ENCODE measurements at places on chromosomes 1 and 21.

- no peak for DNase-seq
These were observed 84.8 kb downstream of the KCNJ15 start for GRCh38 chr21:38341546-38342012.

- DNase-seq: no peak
These were observed 171.7 kb downstream of the BACH1 start for GRCh38 chr21:29470397-29470796.

GRCh38 chr1:9718006-9718680, 66.6 kb downstream of the PIK3CD start:
- DNase-seq: no peak

DNA sequence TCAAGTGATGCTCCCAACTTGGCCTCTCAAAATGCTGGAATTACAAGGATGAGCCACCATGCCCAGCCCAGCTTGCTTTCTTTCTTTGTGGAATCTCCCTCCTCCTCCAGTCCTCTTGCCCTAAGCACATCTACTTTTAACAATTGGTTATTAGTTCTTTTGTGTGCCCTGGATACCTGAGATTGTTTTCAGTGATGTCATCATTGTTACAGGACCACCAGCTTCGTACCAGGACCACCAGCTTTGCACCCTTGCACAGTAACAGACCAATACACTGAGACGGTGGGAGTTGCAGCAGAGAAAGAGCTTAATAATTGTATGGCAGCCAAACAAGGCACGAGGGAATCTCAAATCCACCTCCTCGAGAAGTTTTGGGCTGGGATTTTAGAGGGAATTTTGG, 71.3 kb downstream of the CNIH3 start:
- no peak for DNase-seq

DNA sequence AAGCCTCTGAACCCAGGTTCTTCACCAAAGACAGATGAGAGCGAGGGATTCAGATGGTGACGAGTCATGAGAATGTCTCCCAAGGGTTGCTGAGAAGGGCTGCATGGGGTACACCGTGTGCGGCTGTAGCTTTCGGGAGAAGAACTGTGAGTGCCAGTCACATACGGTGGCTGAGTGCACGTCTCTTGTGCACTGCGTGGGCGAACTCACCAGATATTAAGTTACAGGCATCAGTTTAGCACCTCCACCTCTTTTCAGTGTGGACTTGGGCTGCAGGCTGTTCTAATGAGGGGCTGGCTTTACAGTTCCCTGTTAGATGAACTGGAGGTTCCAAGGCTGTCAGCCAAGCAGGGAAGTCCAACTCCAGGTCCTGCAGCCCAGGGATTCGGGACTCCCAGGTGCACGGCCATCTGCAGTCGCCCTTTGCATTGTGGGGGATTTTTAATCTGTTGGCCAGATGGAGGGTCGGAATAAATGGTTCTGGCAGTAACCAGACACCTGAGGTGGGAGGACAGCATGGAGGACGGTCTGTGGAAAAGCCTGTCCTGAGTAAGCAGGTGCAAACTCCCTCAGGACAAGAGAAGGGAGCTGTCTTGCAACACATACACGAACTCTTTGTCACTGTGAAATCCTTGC, 26.5 kb upstream of the AVPR1B start:
- no peak for DNase-seq

GRCh38 chr1:24920533-24920925, 9.5 kb downstream of the RUNX3 start:
- no peak for DNase-seq

GRCh38 chr21:37071561-37072273, 1.2 kb downstream of the PIGP start:
- peak; percentile 64 for DNase-seq

GRCh38 chr1:118257946-118258345, 72.9 kb upstream of the SPAG17 start:
- DNase-seq: peak; percentile 68

GRCh38 chr1:167612587-167613385, 17.2 kb upstream of the RCSD1 start:
- DNase-seq: no peak

DNA sequence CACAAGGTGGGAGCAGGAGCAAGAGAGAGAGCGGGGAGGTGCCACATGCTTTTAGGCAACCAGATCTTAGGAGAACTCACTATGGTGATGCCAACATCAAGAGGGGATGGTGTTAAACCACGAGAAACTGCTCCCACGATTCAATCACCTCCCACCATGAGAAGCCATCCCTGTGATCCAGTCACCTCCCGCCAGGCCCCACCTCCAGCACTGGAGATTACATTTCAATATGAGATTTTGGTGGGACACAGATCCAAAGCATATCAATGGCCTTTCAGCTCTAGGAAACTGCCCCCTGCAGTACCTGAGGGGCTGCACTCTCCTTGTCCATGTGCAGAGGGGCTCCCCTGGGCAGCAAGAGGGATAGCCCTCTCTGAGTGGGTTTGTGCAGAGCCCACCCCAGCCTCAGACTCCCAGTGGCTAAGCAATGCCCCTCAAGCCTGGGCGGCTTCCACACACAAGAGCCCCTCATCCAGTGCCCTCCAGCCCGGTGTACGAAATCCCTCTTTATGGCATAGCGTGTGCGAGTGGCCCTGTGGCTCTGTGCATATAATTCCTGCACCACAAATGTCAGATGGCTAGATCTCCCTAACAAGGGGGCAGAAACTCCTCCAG, 15.5 kb upstream of the PRDM16 start:
- no peak for DNase-seq

DNA sequence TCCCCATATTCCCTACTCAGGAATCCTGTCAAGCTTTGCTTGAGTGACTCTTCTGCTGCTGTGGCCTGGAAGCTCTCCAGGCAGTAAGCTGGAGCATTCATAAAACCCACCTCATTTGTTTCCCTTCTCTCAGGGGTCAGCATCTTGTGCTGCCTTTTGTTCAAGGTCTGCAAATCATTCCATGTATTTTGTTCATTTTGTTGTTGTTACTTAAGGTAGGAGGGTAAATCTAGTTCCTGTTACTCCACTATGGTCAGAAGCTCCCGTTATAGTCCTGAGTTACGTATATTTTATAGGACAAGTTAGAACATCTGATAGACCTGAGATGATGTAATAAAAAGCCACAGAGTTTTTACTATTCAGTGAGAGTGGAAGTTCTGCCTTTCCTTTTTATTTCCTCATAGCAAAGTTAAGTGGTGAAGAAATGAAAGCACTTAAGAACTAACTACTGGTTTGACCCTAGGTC, 9.9 kb downstream of the SYNJ1 start:
- DNase-seq: no peak

DNA sequence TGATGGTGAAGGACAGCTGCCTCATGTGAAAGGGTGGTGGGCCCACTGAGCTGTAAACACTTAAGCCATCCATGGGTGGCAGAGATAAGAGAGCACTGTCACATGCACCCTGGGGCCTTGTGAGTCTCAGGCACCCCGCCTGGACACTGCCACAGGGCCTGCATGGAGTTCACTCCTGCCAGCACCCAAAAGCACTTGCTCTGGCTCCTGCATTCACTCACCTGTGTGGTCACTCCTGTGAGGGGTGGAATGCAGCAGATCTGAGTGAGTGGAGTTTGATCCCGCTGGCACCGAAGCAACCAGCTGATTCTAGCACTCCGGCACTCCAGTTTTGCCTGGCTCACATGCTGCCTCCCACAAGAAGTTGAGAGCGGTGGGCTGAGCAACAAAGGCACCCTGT, 1142.1 kb upstream of the PRMT6 start:
- DNase-seq: no peak

DNA sequence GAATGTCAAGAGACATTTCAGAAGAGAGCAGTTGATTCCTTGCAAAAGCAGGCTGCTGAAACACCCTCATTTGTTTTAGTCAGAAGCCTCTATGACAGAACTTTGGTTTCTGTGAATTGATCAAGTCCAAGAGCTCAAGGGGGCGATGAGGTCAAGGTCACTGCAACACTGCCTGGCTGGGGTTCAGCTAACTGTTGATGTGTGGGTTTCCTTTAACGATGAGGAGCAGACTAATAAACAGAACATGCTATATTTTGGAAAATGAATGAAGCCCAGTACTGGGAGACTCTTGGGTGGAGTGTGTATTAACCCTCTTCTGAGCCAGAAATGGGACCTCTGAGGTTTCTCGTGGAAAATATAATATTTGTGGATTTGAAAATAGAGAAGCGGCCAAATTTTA, 109.3 kb downstream of the ZC3H11B start:
- DNase-seq: no peak

GRCh38 chr1:52976183-52977035, 49.3 kb downstream of the SCP2 start:
- no peak for DNase-seq

DNA sequence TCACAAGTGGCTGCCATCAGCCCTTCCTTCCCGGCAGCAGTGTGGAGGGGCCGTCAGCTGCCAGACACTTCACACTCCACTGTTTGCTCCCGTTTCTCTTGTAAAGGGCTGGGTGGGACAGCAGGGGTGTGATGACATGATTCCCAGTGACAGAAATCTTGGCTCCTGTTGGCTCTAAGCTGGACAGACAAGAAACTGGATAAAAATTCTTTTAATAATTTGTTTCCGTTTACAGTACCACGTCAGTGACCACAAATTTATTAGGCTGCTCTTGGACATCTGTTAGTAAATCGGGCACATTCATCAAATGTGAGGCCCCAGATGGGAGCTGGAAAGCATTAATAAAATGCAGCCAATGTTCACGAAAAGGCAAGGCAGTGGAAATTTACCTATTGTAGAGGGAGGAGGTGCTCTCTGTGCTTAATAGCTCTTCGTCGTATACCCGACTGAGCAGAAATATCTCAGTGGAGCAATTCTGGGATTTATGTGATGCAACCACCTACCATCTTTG, 353.7 kb upstream of the GREM2 start:
- no peak for DNase-seq

DNA sequence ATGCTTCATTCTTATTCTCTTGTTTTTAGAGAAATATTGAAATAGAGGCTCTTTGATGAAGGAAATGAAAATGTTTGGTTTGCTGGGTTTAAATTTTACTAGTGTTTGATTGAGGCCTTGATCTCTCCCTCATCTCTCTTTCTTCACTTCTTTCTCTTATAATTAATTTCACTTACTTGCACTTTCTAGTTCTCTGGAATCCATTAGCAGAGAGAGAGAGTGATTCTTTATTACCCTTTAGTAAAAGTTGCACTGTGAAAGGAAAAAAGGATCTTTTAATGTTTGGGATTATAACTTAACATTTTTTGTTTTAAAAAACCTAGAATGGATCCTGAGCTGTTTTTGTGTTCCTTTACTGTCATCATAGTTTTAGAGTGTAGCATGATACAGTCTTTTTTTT, 12.2 kb downstream of the RPRD2 start:
- DNase-seq: no peak

DNA sequence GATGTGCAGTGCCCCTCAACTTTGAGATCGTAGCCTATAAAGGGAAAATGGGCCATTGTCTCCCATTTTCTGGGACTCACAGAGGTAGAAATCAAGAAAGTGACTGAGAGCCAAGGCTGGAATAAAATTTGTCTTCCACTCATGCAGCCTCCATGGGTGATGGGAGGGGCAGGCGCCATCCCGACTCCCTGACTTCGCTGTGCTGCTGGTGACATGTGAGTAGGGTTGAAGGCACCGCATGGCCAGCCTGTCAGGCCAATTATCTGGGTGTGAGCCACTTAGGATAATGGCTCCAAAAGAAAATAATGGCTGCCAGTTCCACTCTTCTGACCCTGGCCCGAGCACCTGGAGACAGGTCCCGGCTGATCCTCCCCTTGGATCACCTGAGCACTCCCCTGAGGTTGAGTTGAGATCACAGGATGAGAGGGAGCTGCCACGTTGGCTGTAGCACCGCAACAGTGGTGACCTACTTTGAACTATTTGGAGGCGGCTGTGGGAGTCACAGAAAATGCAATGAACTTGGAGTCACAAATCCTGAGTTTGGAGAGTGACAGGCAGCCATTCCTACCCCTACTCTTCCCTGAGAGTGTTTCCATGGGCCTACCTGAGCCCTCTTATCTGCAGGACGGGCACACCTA, 26.3 kb downstream of the CAPN9 start:
- no peak for DNase-seq

- no peak for DNase-seq
These were observed 327.9 kb downstream of the TTLL7 start for GRCh38 chr1:83670909-83671565.

DNA sequence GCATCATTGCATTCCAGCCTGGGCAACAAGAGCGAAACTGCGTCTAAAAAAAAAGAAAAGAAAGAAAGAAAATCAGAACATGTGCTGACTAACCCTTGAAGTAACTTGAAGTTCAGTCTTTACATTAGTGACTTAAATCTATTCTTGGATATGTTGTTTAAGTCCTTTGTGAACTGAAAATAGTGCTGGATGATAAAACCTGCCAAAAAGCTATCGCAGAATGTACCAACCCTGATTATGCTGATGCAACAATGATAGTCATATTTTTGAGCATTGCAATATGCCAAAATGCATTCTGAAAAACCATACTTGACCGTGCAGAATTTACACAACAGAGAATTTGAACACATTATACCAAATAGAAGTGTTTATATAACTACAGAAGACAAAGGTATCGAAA, 30.7 kb downstream of the SHISAL2A start:
- DNase-seq: peak; percentile 11

- DNase-seq: no peak
These were observed 717.9 kb downstream of the AMY1C start for GRCh38 chr1:104467590-104467989.

- DNase-seq: no peak
These were observed 318.9 kb upstream of the PBX1 start for GRCh38 chr1:164240081-164240480.

- peak; percentile 83 for DNase-seq
These were observed 76.2 kb downstream of the NFIA start for GRCh38 chr1:61158591-61158990.

- no peak for DNase-seq
These were observed 21.1 kb downstream of the COQ8A start for GRCh38 chr1:226960944-226961765.

DNA sequence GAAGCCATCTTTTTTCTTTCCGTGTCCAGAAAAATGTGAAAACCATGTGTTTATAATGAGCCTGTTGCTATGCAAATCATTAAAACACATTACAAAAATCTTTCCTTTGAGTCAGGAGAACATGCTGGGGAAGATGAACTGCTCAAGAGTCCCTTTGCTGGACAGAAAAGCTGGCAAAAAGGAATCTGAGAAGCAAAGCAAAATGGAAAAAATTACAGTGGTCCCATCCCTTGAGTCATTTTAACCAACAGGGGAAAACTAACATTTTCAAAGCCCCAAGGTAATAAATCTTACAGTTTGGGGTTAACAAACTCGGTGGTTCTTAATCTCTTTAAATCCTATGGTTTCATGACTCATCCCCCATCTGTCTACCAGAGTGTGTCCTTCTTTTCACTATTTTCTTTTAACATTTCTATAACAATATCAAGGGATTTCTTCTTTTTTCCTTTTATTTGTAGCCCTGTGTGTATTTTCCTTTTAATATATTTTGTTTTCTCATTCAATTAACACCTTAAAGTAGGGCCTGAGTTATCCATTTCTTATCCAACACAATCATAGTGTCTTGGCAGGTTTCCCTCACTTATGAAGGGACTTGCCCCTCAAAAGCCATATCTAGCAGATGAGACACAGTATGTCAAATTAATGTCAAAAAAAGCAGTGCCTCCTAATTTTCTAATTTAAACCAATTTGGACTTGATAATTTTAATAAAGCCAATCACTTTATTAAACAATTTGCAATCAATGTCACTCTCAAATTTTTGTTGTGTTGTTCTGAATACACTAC, 105.4 kb downstream of the PTPN14 start:
- peak; percentile 100 for DNase-seq
